CD8-positive, alpha-beta T cell (primary cell): ENCODE measurements at places on chromosomes 3 and 15. TPM values are rescaled to one million over a fixed set of nuclear protein-coding genes. Genes with fewer than 3 reads are reported as not detected.

RBP2 gene
- not detected for total RNA-seq

XCR1 gene
- total RNA-seq: not detected

NMNAT3 gene
- 1.2 TPM for total RNA-seq

DZIP1L gene
- not detected for total RNA-seq

GOLGA8H gene
- not detected for total RNA-seq

AQP9 gene
- not detected for total RNA-seq

NGLY1 gene
- 57.0 TPM for total RNA-seq

CPNE9 gene
- total RNA-seq: 0.60 TPM

DTX3L gene
- total RNA-seq: 14.1 TPM

CCR5 gene
- total RNA-seq: 6.7 TPM

FOXB1 gene
- total RNA-seq: not detected

CISH gene
- 4.7 TPM for total RNA-seq

CPLX3 gene
- total RNA-seq: 0.19 TPM

CCR3 gene
- not detected for total RNA-seq

CCDC66 gene
- 65.4 TPM for total RNA-seq

FRMD5 gene
- total RNA-seq: not detected

ALDH1A3 gene
- total RNA-seq: not detected
